Ascending aorta (tissue), 2 donors: ENCODE measurements at places on chromosomes 6 and 20.

- no peak for DNase-seq
These were observed 426.0 kb downstream of the KIF16B start for GRCh38 chr20:16147216-16147615.

DNA sequence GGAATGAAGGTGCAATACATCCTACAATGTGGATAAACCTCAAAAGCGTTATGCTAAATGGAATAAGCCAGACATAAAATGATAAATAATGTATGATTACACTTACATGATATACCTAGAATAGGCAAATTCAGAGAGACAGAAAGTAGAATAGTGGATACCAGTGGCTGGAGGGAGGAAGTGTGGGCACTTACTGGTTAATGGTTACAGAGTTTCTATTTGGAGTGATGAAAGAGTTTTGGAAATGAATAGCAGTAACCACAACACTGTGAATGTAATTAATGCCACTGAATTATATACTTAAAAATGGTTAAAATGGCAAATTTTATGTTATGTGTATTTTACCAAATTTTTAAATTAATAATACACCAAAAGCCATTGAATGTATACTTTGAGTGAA lies 71.4 kb upstream of the CST7 start:
- DNase-seq: no peak

- DNase-seq: no peak
These were observed 92.3 kb upstream of the FUT9 start for GRCh38 chr6:95923518-95923917.

DNA sequence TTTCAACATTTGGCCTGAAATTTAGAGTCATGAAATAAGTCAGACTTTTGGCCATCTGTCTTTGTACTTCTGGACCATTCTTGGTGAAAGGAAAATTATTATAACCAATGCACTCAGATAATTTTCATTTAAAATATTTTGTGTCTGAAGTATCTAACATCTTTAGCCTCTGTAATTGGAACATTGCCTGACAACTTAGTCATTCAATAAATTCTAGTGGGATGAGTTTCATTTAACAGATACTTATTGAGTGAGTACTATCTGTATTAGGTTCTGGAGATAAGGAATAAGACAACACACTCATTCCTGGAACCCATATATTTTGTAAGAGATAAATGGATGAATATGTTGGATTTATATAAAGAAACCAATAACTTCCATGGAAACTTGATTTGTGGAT lies 536.0 kb downstream of the BCKDHB start:
- DNase-seq: no peak

GRCh38 chr6:35177596-35177995 lies 36.2 kb upstream of the SCUBE3 start:
- no peak for DNase-seq

DNA sequence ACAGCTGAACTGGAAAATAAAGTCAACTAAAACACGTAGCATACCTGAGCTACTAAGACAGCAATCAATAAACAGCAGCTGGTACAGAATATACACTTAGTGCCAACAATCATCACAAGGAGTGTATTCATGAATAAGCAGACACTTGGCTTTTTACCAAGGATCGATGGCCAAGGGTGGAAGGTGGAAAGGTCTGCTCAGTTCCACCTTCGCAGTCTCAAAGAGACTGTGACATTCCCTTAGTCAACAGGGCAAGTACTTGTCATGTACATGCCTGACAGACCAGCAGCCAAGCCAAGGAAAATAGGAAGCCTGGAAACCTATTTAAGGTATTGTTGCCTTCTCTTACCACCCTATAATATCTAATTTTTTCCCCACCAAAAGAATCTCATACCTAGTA lies 21.4 kb downstream of the HBS1L start:
- no peak for DNase-seq

DNA sequence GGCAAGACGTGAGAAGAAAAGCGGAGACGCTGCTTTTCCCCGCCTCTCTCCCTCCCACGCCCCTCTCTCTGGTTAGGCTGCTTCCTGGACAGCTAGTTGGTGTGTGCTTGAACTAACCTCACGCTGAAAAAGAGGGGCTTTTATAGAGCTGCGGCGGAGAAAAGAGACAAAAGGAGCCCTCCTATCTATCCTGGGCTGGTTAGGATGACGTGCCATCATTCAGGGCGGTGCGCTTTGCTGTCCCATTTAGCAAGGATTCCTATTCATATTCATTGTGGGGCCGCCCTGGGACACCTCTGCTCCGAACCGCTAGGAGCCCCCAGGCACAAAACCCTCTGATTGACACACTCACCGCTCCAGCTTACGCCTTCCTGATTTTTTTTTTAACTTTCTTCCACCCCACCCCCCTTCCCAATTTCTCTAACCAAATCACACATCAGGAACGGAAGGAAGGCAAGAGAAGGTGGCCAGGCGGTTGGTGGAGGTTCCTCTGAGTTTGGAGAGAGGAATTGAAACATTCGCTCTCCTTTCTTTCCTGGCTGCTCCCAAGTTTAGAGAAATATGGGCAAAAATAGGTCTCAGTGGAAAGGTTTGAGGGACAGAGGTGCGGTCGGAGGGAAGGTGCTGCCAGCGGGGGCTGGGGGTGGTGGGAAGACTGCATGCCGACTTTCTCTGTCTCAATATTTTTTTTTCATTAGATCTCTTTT lies at the start of gene OLIG3:
Gene OLIG3 (minus strand): TSS at position 114 of the 707 bp plus-strand sequence. CDS start 224 bp downstream, outside the sequence.
- DNase-seq: no peak

DNA sequence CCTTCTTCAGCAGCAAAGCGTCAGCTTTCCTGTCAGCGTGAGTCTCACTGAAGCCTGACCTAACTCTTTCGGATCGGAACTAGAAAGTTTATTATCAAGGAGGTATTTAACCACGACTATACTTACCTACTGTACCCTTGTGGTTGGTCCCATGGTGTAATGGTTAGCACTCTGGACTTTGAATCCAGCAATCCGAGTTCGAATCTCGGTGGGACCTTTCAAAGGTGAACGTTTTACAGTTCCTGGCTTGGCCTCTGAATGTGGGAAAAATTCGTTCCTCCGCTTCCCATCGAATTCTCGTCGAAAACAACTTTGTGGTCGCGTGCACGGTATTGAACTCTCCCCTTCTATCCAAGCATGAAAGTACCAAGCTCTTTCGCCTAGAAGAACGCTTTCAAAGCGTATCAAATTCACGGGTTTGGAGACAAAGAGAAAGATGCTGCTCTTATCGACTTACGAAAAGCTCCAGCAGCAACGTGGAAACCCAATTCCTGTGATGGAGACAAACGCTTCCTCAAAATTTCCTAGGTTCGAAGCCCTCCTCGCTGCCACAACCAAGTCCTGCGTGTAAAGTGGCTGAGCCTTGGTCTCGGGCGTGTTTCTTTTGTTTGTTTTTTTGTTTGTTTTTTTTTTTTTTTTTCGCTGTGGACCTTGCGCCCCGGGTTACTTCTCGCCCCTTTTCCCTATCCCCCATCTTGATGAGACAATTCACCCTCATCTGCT lies 63.7 kb downstream of the GPX5 start:
- no peak for DNase-seq

GRCh38 chr6:36028088-36028876 lies 674 bp downstream of the MAPK14 start:
- DNase-seq: peak; percentile 75
